ENCODE measurements at places on chromosomes 4 and X. TPM values are rescaled to one million over a fixed set of nuclear protein-coding genes. Genes with fewer than 3 reads are reported as not detected.

The SPACA5 gene
- total RNA-seq = not detected

GRCh38 chrX:153917869-153918268 is 8.2 kb downstream of the ARHGAP4 start:
- H3K4me1 ChIP-seq = no peaks in the 10 kb centered on the region
- no peaks in the 10 kb centered on the region for H3K27me3 ChIP-seq
- no peak overlapping the region for H3K27ac ChIP-seq
- H3K4me3 ChIP-seq = no peak overlapping the region
- no peak for DNase-seq

GRCh38 chr4:26909369-26909768 is 48.7 kb downstream of the STIM2 start:
- no peak overlapping the region for H3K27ac ChIP-seq
- no peaks in the 10 kb centered on the region for H3K4me1 ChIP-seq
- no peak for DNase-seq
- H3K27me3 ChIP-seq = no peaks in the 10 kb centered on the region
- H3K4me3 ChIP-seq = no peak overlapping the region

DNA sequence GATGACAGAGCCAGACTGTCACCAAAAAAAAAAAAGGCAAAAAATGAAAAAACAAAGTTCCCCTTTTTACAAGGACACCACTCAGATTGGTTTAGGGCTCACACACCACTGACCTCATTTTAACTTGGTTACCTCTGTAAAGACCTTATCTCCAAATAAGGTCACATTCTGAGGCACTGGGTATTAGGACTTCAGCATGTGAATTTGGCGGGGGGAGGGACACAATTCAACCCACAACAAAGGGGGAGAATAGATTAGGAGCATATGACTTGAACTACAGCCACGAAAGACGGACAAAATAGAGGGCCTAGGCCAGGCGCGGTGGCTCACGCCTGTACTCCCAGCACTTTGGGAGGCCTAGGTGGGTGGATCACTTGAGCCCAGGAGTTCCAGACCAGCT is 31.0 kb upstream of the ARAF start:
- H3K27ac ChIP-seq = no peak overlapping the region
- H3K36me3 ChIP-seq = no peaks in the 10 kb centered on the region
- no peak for DNase-seq
- H3K4me1 ChIP-seq = no peaks in the 10 kb centered on the region

DNA sequence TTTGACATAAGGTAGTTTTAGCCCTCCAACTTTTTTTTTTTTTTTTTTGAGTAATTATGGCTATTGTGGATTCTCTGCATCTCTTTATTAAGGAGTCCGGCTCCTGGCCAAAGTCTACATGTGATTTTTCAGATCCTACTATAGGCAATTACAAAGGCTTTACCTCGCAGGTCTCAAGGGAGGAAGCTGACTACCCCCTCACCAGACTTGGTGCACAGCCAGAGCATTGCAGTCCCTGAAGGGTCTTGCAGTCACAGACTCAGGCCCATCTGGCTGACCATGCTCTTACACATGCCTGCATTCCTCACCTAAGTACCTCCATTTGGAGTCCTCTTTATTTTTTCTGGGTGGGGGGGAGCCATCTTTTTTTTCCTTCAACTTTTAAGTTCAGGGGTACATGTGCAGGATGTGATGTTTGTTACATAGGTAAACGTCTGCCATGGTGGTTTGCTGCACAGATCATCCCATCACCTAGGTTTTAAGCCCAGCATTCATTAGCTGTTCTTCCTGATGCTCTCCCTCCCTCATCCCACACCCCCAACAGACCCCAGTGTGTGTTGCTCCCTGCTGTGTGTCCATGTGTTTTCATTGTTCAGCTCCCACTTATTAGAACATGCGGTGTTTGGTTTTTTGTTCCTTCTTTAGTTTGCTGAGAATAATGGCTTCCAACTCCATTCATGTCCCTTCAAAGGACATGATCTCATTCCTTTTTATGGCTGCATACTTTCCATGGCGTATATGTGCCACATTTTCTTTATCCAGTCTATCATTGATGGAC is 88.4 kb upstream of the STIM2 start:
- H3K4me3 ChIP-seq = no peak overlapping the region
- H3K36me3 ChIP-seq = no peaks in the 10 kb centered on the region
- H3K27ac ChIP-seq = no peak overlapping the region
- DNase-seq = no peak

The TMPRSS11A gene
- not detected for total RNA-seq

DNA sequence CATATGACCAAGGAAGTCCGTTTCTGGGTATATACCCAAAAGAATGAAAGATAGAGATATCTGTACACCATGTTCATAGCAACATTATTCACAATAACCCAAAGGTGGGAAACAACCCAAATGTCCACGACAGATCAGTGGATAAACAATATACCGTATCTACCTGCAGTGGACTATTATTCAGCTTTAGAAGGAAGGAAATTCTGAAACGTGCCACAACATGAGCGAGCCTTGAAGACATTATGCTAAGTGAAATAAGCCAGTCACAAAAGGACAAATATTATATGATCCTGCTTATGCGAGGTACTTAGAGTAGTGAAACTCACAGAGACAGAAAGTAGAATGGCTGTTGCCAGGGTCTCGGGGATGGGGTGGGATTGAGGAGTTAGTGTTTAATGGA is 75.0 kb downstream of the ANAPC4 start:
- no peaks in the 10 kb centered on the region for H3K27me3 ChIP-seq
- no peaks in the 10 kb centered on the region for H3K36me3 ChIP-seq
- DNase-seq = no peak
- no peak overlapping the region for H3K27ac ChIP-seq
- H3K4me3 ChIP-seq = no peak overlapping the region
- H3K4me1 ChIP-seq = no peaks in the 10 kb centered on the region

- DNase-seq = no peak
- H3K27ac ChIP-seq = no peak overlapping the region
Observed at GRCh38 chr4:171582961-171583581, 230.1 kb upstream of the GALNTL6 start.

The TRO gene
- total RNA-seq = 32.6 TPM

GRCh38 chr4:13872155-13872554 is 244.6 kb upstream of the BOD1L1 start:
- H3K36me3 ChIP-seq = no peaks in the 10 kb centered on the region
- no peak overlapping the region for H3K27ac ChIP-seq
- no peaks in the 10 kb centered on the region for H3K4me1 ChIP-seq
- H3K27me3 ChIP-seq = no peaks in the 10 kb centered on the region

DNA sequence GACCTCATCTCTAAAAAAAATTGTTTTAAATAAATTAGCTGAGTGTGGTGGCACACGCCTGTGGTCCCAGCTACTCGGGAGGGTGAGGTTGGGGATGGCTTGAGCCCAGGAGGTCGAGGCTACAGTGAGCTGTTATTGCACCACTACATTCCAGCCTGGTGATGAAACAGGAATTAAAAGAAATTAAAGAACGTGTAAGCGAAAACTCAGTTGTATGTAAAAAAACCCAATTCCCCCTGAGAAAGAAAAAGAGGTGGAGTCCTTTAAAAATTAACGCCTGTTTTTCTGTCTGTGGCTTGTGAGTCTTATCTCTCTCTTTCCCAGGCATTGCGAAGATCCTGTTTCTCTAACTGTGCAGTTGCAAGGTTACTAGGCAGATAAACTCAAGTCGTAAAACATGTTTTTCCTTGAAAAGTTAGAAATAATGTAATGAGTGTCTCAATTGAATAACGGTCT is 22.1 kb downstream of the EPGN start:
- H3K4me3 ChIP-seq = no peak overlapping the region
- H3K27me3 ChIP-seq = no peaks in the 10 kb centered on the region
- no peaks in the 10 kb centered on the region for H3K36me3 ChIP-seq

- no peaks in the 10 kb centered on the region for H3K27me3 ChIP-seq
- no peaks in the 10 kb centered on the region for H3K4me1 ChIP-seq
- H3K36me3 ChIP-seq = no peaks in the 10 kb centered on the region
- no peak overlapping the region for H3K4me3 ChIP-seq
Observed at GRCh38 chr4:136457577-136457976, 1074.7 kb downstream of the PCDH18 start.

DNA sequence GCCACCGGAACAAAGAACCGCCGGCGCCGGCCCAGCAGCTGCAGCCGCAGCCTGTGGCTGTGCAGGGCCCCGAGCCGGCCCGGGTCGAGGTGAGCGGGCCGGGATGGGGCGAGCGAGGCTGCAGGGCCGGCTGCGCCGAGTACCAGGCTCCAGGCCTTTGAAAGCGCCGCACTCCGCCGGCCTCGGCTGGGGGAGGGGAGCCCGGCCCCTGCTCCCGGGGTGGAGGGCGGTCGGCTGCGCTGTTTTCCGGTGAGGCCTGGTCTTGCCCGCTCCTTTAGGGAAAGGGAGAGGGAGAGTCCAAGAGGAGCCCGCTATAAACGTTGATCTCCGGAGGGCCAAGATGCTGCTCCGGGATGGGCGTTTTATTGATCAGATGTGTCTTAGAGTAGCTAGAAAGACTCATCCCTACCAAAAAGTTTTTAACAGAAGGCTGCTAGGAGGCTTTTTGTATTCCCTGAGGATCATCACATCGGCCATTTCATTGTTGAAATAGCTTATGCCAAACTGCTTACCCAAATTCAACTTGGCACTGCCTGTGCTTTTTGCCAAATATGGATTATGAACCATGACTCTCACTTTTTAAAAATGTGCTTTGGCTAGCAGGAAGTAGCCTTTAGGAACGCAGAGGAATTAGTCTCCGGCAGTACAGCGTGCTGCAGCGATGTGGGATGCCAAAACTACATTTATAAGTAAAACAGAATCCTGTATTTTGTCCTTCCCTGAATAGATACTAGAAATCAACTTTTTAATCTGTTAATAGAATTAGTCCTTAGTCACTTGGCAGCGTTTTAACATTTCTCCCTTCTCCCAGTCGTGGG is 760 bp downstream of the TMEM165 start:
- H3K4me1 ChIP-seq = peaks cover 6% of the 10 kb centered on the region
- H3K4me3 ChIP-seq = peak overlapping the region; percentile 84
- peak overlapping the region; percentile 98 for H3K27ac ChIP-seq
- no peaks in the 10 kb centered on the region for H3K36me3 ChIP-seq
- DNase-seq = peak; percentile 56
- no peaks in the 10 kb centered on the region for H3K27me3 ChIP-seq

DNA sequence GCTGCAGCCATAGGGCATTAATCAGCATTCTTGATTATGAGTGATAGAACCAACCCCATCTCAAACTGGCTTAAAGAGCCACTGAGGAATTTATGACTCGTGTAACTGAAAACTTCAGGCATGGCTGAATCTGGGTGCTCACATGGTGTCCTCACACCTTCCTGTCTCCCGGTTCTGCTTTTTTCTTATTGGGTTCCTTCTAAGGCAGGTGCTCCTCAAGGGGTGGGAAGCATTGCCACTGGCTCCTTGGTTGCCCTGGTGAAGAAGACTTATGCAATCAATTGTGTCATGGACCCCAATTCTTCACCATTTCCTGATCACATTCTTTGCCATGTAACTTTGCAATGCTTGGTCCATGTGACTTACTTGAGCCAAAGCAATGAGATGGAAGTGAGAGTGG is 4.3 kb upstream of the ZCCHC4 start:
- no peaks in the 10 kb centered on the region for H3K4me1 ChIP-seq
- H3K27me3 ChIP-seq = no peaks in the 10 kb centered on the region
- H3K4me3 ChIP-seq = no peak overlapping the region
- DNase-seq = no peak
- H3K36me3 ChIP-seq = no peaks in the 10 kb centered on the region

DNA sequence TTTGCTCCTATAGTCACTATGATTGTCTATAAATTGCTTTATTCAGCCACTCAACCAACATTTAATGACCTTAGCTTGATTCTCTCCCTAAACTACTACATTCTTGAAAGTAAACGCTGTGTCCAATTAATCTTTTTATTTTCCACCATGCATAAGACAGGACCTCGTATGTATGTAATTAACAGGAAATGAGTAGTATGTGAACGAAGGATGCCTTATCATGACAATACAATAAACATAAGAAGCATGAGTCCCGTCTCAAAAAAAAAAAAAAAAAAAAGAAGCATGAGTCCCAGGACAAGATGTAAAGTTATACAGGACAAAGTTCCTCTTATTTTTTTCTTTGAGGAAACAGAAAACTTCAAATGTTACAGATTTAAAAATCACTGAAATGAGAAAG is 92.5 kb downstream of the PPP3CA start:
- no peak overlapping the region for H3K4me3 ChIP-seq
- H3K4me1 ChIP-seq = no peaks in the 10 kb centered on the region
- H3K36me3 ChIP-seq = no peaks in the 10 kb centered on the region

The CXCL11 gene
- total RNA-seq = not detected

DNA sequence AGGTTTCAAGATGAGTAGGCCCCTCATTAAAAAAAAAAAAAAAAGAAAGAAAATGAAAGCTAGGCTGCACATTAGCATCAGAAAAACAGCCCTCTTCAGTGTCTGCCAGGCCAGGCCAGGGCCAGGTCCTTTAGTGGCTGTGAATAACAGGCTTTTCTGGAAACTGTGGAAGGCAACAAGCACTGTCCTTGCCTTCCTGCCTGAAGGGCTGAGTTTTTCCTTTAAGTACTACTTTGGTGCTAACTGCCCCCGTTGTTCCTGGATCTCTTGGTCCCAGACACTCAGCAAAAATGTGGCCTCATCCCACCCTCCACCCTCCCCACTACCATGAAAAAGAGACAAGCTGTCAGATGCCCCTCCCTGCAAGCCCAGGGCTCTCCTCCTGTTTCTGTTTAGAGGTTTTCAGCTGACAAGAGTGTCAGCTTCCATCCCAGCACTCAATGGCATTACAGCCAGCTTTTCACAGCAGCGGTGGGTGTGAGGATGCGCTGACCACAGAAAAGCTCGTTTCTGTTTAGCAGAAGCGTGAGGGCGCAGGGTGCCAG is 174.2 kb downstream of the NHS start:
- no peaks in the 10 kb centered on the region for H3K4me1 ChIP-seq
- no peaks in the 10 kb centered on the region for H3K27me3 ChIP-seq
- H3K27ac ChIP-seq = no peak overlapping the region
- H3K4me3 ChIP-seq = no peak overlapping the region

- no peaks in the 10 kb centered on the region for H3K27me3 ChIP-seq
- no peak overlapping the region for H3K4me3 ChIP-seq
- no peak for DNase-seq
- no peaks in the 10 kb centered on the region for H3K36me3 ChIP-seq
- H3K27ac ChIP-seq = no peak overlapping the region
- H3K4me1 ChIP-seq = no peaks in the 10 kb centered on the region
Observed at GRCh38 chr4:150160473-150160872, 82.2 kb downstream of the DCLK2 start.

- H3K36me3 ChIP-seq = no peaks in the 10 kb centered on the region
- no peaks in the 10 kb centered on the region for H3K27me3 ChIP-seq
- DNase-seq = no peak
Observed at GRCh38 chr4:92791871-92792440, 488.2 kb downstream of the GRID2 start.

The PNMA6F gene
- total RNA-seq = not detected

The NPY2R gene
- not detected for total RNA-seq
